ENCODE measurements at places on chromosomes 2 and 18. TPM values are rescaled to one million over a fixed set of nuclear protein-coding genes. Genes with fewer than 3 reads are reported as not detected.

VWC2L gene
- total RNA-seq = not detected

SIX3 gene
- total RNA-seq = not detected

ANO7 gene
- total RNA-seq = 0.79 TPM

KLF7 gene
- 13.6 TPM for total RNA-seq

EFEMP1 gene
- 68.7 TPM for total RNA-seq

SLC35F6 gene
- 12.4 TPM for total RNA-seq

ADD2 gene
- 8.5 TPM for total RNA-seq

LOXL3 gene
- 3.7 TPM for total RNA-seq

ALK gene
- 0.10 TPM for total RNA-seq

TDRD15 gene
- 0.10 TPM for total RNA-seq

CELF4 gene
- 0.69 TPM for total RNA-seq
